NCI-H1694 treated with DMSO at 0.1 percent for 48 hours (cell line): ENCODE measurements at places on chromosomes 1 and 21.

GRCh38 chr1:213960963-213961362 lies 26.8 kb upstream of the PROX1 start:
- no peak for DNase-seq

DNA sequence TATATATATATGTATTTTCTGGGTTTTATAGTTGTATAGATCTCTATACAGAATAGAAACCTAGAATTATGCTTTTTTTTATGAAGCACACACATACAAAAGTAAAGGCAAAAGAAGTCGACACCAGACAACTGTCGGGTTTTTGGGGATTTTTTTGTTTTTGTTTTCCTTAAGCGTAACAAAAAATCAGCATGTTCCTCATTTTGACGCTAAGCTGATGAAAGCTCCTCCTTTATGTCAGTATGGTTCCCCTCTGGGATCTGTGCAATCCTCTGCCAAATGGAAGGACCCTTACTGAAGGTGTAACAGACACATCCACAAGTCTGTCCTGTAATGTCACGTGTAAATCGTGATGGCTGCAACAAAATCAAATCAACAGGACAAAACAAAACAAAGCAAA lies 226.2 kb downstream of the RHOU start:
- no peak for DNase-seq

DNA sequence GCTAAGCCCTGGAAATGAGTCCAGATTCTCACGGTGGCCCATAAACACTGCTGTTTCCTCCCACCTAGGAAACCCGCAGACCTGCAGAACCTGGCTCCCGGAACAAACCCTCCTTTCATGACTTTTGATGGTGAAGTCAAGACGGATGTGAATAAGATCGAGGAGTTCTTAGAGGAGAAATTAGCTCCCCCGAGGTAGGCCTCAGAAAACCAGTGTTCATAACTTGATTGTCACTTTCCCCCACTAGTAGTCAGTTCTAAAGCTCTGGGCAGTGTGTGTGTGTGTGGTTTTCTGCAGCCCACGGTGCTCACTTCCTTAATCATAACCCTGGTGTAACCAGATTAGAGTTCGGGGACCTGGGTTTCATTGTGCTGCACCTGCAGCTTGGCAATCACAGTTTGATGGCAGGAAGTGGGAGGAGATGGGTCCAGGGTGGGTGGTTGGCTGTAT lies 39.1 kb downstream of the CLIC6 start:
- DNase-seq: no peak

GRCh38 chr21:42189431-42189830 lies 29.5 kb upstream of the ABCG1 start:
- no peak for DNase-seq

- no peak for DNase-seq
Measured at GRCh38 chr1:116330846-116331245, 42.2 kb upstream of the ATP1A1 start.

- DNase-seq: no peak
Measured at GRCh38 chr1:167104256-167104633, 10.4 kb downstream of the STYXL2 start.

DNA sequence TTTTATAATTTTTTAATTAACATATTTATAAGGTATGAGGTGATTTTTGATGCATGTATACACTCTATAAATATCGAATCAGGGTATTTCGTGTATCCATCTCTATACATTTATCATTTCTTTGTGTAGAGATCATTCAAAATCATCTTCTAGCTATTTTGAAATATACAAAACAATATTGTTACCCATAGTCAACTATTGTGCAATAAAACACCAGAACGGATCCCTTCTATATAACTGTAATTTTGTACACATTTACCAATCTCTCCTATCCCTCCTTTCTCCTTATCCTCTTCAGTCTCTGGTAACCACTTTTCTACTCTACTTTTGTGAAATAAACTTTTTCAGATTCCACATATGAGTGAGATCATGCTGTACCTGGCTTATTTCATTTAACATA lies 1459.6 kb downstream of the MRPL39 start:
- DNase-seq: no peak

- no peak for DNase-seq
Measured at GRCh38 chr1:75764057-75764655, 21.9 kb upstream of the RABGGTB start.

DNA sequence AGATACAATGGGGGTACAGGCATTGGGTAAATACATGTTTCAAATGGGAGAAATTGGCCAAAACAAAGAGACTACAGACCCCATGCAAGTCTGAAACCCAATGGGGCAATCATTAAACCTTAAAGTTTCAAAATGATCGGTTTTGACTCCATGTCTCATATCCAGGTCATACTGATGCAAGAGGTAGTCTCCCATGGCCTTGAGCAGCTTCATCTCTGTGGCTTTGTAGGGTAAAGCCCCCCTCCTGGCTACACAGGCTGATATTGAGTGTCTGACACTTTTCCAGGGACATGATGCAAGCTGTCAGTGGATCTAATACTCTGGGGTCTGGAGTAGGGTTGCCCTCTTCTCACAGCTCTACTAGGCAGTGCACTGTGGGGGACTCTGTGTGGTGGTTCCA lies 286.1 kb downstream of the LRRIQ3 start:
- DNase-seq: no peak

DNA sequence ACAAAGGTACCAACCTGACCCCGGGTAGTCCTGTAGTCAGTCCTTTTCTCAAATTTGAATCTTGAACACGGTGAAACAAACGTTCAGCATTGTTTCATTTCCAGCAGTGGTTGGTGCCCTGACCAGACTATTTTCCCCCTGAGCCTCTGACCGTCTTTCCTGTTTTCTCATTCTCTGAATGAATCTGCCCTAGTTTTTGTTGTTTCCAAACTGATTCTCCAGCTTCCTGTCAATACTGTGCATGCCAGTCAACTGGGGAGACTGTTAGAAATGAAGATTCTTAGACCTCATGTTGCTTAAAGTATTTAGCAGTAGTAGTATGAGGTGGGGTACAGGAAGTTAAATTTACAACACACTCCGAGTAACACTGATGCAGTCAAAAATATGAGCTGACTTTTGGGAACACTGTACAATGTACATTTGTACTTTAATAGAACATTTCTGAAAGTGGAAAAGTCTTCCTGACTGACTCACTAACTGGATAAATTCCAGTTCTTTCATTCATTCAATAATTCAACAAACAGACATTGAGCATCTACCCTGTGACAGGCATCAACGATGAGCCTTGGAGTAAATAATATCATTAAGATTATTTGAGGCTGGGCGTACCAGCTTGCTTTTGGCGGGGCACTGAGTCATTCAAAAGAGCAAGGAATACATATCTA lies 26.0 kb upstream of the ZRANB2 start:
- DNase-seq: no peak

- no peak for DNase-seq
Measured at GRCh38 chr1:212794561-212795014, 2.9 kb downstream of the TATDN3 start.

- no peak for DNase-seq
Measured at GRCh38 chr1:156692441-156692924, 12.9 kb downstream of the CRABP2 start.

GRCh38 chr1:218401441-218401997 lies 56.4 kb downstream of the TGFB2 start:
- DNase-seq: no peak

DNA sequence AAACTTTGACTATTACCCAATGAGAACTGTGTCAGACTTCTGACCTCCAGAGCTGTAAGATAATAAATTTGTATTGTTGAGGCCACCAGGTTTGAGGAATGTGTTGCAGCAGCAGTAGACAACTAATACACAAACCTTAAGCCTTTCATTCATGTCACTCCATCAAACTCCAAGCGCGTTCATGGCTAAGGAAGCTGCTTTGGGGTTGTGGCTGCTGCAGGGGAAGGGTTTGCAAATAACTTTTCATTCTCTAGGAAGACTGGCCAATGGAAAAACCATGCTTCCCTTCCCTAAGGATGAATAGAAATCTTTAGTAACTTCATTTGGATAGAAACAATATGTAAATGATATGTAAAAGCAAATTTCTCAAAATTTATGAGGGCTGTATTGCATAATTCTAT lies 170.4 kb downstream of the RHOU start:
- no peak for DNase-seq

GRCh38 chr1:28956038-28956464 lies 41.7 kb downstream of the EPB41 start:
- DNase-seq: no peak

DNA sequence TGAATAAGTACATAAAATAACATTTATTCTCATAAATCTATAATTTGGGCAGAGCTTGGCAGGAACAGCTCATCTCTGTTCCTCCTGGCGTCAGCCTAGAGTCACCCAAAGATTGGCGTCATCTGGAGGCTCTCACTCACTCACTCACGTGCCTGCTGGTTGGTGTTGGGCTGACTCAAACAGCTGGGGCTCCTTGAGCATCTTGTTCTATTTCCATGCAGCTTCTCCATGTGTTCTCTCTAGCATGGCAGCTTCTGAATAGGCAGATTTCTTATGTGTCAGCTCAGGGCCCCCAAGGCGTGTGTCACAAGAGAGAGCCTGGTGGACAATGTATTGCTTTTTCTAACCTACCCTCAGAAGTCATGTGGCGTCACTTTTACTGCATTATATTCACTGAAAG lies 70.6 kb upstream of the RAB3GAP2 start:
- DNase-seq: no peak

GRCh38 chr1:61585714-61586113 lies 139.2 kb downstream of the TM2D1 start:
- no peak for DNase-seq

DNA sequence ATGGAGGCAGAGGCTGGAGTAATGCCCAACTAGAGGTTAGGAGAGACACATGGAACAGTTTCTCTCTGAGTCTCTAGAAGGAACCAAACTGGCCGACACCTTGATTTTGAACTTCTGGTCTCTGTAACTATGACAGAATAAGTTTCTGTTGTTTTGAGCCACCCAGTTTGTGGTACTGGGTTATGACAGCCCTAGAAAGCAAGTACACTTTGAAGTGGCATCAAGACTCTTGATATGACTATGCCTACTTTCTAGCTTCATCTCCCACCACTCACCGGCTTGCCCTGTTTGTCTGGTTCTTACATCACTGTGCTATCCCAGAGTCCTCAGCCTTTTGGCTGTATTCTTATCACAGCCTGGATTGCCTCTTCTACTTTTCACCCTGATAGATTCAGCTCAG lies 230.3 kb upstream of the USP24 start:
- no peak for DNase-seq

DNA sequence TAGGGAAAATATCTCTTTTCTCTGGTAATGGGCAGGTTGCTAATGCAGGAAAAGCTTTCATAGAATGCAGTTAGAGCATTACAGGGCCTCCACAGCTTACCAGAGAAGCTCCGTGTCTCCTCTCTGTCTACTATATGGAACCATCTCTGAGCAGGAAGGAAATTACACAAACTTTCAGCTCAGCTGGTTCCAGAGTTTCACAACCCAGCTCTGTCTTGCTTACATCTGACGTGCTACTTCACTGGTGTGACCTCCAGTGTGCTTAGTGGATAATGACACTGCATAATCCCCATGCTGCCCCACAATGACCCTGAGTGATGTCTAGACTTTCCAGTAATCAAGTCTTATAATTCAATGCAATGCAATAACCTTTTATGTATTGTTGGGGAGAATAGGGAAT lies 4.3 kb upstream of the FGGY start:
- no peak for DNase-seq

- DNase-seq: peak; percentile 28
Measured at GRCh38 chr1:24186993-24187790, at the start of gene IFNLR1. IFNLR1 (minus strand) TSS chr1:24187289; CDS start chr1:24187248, 41 bp downstream.

GRCh38 chr21:42644223-42645208 lies 8.9 kb upstream of the PDE9A start:
- no peak for DNase-seq
